Muscle of back (tissue), 13 donors: ENCODE measurements at places on chromosomes 1 and 21. TPM values are rescaled to one million over a fixed set of nuclear protein-coding genes. Genes with fewer than 3 reads are reported as not detected.
A peak's percentile ranks its signal among the peaks of the same experiment; 100 is the strongest.

CFHR1 gene
- polyA plus RNA-seq: 0.36 TPM

GUCA2A gene
- not detected for polyA plus RNA-seq

DSCAM gene
- polyA plus RNA-seq: 1.8 TPM

XCL2 gene
- 1.3 TPM for polyA plus RNA-seq

MSH4 gene
- 0.80 TPM for polyA plus RNA-seq

FCGR1A gene
- 2.8 TPM for polyA plus RNA-seq

MYBPH gene
- 283 TPM for polyA plus RNA-seq

LCA5L gene
- polyA plus RNA-seq: 0.75 TPM

TBCE gene
- 38.2 TPM for polyA plus RNA-seq

DMRTA2 gene
- polyA plus RNA-seq: 0.08 TPM

KCND3 gene
- 2.3 TPM for polyA plus RNA-seq

TRIM63 gene
- polyA plus RNA-seq: 40.5 TPM

LAX1 gene
- polyA plus RNA-seq: 0.45 TPM

OBSCN gene
- polyA plus RNA-seq: 241 TPM

DNA sequence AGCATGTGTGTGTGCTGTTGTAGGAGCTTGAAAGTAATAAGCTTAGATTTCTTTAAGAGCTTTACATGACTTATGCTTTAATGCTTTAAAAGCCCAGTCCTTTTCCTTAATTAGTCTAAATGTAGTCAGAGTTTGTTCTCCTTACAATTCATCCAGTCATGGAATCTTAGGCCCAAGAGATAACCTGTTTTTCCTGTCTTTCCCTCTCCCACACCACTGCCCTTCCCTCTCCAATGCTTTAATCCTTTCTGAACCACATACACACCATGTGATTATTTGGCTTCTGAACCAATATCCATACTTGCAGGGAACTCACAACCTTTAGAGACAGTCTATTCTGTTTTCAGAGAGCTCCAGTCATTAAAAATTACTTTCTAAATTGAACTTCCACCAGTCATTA, 37.6 kb downstream of the ALG6 start:
- DNase-seq: no peak

- no peak for DNase-seq
Measured at GRCh38 chr1:74053407-74053806, 144.6 kb downstream of the LRRIQ3 start.

GRCh38 chr1:186605762-186606350, 74.4 kb downstream of the PTGS2 start:
- DNase-seq: peak; percentile 11

DNA sequence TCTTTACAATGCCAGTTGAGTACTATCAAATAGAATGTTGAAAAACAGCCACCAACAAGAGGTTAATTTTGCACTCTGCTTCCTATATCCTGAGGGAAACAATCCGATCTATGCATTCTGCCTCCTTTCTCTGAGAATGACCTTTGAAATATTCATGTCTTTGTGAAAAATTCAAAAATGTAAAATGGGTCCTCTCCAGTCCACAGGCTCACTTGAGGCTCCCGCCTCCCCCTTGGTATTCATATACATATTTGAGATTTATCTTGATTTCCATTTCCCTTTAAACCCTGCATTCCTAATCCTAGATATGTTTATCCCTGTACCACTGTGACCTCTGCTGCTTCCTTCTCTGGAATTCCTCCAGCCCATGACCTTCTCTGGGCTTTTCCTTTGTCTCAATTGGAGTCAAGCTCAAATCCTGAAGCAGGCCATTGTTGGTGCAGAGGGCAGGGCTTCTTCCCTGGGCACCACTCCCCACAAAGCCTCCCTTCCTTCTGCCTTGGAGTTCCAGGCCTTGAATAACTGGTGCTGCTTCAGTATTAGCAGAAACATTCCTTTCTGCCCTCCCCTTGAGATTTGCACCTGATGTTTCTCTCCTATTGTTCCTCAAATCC, 296.8 kb downstream of the PBX1 start:
- DNase-seq: no peak

DNA sequence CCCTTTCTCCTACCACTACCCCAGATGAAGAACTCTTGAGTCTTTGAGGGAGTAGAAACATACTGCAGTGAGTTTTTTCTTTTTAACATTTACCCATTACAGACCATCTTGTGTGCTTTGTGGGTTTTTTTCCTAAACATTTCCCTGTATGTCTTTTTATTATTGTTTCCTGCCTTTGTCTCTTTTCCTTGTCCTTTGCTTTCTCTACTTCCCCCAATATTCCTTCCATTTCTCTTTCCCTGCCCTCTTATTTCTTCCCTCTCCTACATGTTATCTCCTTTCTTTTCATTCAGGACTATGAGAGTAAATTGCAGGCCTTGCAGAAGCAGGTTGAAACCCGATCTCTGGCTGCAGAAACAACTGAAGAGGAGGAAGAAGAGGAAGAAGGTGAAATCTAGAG, 79.1 kb upstream of the PGD start:
- DNase-seq: no peak

GRCh38 chr1:59686574-59686973, 128.2 kb upstream of the HOOK1 start:
- DNase-seq: no peak

DNA sequence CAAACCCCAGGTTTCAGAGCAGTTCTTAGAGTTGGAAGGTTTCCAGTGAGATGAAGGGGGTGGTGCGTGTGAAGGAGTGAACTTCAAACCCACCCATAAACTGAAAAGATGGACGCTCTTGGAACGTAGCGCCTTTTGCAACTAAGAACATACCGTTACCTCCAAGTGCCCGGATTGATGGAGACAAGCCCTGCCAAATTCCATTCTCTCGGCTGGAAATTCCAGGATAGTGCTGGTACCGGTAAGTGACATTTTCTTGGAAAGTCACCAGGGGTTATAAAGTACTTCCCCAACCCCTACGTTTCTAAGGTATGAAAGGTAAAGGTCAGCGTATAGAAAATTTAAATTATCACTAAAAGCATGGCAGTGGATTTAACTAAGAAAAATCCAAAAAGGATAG, 91.6 kb upstream of the CLDN14 start:
- DNase-seq: no peak

GRCh38 chr1:229035054-229035747, 235.7 kb upstream of the RAB4A start:
- no peak for DNase-seq

DNA sequence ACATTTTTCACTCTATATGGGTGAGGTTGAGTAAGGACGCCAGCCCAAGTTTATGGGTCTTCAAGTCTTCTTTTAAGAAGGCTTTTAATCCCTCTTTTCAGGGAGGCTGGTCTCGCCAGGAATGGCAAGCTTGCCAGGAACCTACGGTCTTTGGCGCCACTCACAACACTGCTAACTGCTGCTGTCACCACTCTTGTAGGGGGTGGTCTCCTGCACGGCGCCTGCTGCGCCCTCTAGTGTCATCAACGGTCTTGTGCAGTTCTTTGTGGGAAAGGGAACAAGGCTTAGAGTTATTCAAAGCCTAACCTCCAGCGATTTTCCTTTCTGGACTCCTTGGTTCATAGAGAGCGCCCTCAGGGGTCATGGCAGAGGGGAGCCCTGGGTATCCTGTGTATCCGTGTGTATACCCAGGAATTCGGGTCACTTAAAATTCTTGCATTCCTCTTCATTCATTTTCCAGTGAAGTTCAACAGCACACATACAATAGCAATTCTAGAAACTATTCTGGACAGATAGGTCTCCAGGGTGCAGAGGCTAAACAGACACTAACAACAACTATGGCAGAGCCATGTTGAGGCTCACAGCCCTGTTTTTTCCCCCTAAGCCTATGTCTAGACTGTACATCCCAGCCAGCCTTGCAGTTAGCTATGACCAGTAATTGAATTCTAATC, 392.8 kb upstream of the CAMK1G start:
- DNase-seq: peak; percentile 9

- no peak for DNase-seq
Measured at GRCh38 chr1:173095632-173096031, 44.9 kb upstream of the TNFSF18 start.

- no peak for DNase-seq
Measured at GRCh38 chr21:38956007-38956406, 150.3 kb downstream of the ETS2 start.

GRCh38 chr1:43526002-43526401, 4.7 kb upstream of the PTPRF start:
- no peak for DNase-seq

DNA sequence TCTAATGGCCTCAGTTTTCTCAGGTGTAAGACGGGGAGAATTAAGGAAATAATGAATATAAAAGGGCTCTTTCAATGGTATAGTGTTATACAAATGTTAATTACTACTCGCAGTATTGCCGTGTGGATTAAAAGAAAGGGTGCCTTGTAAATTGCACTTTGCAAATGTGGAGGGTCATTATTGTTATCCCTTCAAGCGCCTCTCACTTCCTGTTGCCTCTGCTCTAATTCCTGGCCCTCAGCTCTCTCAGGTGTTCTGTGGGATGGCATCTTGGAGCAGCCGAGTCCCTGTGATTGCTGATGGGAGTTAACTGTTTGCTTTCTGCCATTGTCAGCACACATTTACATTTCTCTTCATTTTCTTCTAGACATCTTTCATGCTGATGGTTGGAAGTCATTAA, 7.1 kb upstream of the S100A11 start:
- no peak for DNase-seq

- DNase-seq: peak; percentile 63
Measured at GRCh38 chr1:231053493-231054162, 13.6 kb upstream of the FAM89A start.

- DNase-seq: no peak
Measured at GRCh38 chr21:45080639-45081414, 6.4 kb downstream of the ADARB1 start.

DNA sequence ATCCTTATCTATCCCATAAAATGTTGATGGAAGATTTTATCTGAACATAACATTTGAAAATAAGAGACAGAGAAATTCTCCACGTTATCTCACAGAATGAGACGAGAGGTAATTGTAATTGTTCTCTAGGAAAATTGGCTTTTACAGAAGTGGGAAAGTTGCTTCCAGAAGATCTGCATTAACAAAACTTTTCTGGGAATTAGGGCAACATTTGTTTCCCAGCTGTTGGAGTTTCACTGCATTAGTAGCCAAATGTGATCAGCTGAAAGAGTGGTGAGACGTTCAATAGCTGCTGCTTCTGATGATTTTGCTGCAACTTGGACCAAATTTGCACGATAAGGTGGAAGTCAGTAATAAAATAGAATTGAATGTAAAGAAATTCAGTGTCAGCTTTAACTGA, 7.6 kb downstream of the CHODL start:
- peak; percentile 71 for DNase-seq

GRCh38 chr1:24199291-24199900, 12.3 kb upstream of the IFNLR1 start:
- peak; percentile 66 for DNase-seq

- no peak for DNase-seq
Measured at GRCh38 chr1:226696547-226696946, 42.5 kb downstream of the ITPKB start.

DNA sequence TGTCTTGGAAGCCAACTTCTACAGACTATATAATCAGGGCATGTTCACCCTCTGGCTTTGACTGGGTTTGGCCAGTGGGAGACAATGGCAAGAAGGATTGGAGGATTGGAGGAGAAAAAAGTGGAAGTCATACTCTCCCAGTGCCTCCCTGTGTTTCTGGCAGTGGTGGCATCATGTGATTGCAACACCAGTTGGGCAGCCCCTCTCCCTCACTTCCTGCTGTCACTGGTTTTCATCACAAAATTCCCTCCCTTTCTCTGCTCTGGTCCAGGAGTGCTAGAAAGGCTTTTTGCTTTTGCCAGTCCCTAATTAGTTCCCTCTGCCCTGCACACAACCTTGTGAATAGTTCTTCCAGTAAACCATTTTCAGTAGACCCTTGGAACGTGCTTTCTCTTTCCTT, 3.7 kb upstream of the QSOX1 start:
- no peak for DNase-seq

DNA sequence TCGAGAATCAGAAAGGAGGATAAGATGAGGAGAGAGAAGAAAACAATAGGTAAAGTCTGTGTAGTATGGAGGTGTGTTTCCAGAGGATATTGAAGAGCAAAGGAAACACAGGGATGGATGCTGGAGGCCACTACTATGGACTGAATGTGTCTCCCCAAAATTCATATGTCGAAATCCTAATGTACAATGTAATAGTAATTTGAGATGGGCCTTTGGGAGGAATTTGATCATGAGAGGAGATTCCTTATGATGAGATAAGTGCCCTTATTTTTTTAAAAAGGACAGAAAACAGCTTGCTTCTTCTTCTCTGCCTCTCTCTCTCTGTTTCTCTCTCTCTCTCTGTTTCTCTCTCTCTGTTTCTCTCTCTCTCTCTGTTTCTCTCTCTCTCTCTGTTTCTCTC, 602.2 kb upstream of the ADAMTS5 start:
- DNase-seq: no peak

DNA sequence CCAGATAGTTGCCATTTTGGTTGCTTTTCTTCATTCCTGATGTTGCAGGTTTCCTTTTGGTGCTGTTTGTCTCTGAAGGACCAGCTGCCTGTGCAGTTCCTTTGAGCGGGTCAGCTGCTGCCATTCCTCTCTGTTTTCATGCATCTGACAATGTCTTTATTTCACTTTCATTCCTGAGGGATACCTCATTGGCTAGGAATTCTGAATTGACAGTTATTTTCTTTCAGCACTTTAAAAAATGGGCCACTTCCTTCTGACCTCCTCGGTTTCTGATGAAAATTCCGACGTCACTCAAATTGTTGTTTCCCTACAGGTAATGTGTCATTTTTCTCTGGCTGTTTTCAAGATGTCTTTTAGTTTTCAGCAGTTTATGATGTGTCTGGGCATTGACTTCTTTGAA, 24.8 kb downstream of the CCSAP start:
- no peak for DNase-seq

DNA sequence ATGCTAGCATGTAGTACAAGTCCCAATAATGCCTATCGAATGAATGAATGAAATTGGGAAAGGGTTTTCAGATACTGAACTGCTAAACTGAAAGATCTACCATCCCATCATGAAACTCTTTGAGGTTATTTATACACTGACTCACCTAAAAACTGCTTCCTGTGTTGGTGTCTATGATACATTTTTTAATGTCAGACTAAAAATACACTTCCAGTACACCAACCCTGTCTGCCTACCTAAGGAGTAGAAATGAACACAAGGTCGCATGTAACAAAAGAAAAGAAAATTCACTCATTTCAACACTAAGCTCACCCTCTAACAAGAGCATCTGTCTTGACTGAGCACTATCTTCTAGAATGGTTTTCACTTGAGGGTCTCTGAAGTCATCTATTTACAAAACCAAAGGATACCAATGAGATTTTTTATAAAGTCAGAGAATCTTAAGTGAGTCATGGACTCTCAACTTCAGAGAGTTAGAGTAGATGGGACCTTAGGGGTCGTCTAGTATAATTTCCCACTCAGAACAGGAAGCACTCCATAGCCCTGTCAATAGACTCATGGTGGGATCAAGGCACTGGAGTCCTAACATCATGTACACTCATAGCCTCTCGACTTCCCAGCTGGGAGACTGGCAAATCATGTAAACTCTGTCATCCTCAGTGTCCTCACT, 53.4 kb downstream of the WLS start:
- no peak for DNase-seq

GRCh38 chr1:173122958-173123852, 72.5 kb upstream of the TNFSF18 start:
- peak; percentile 65 for DNase-seq

DNA sequence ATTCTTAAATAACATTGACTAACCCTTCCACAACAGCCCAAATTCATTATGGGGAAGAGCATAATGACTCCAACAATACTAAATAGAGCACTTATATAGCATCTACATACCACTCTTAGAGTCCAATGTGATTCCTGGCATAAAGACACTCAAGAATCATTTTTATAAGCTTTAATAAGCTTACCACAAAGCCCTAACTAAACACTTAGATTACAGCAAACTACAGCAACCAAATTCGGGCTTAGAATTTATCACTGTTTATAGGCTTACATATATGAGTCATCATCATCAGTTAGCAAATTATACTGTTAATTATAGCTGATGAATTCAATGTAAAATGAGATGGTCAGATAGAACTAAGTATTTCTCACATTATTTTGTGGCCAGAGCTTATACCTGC, 7.3 kb downstream of the SCYL3 start:
- DNase-seq: no peak
